ENCODE measurements at places on chromosomes 11 and 22. TPM values are rescaled to one million over a fixed set of nuclear protein-coding genes. Genes with fewer than 3 reads are reported as not detected.

Gene IGLL1
- not detected for total RNA-seq

Gene ELFN2
- total RNA-seq: under 0.01 TPM

Gene NFAM1
- total RNA-seq: not detected

- no peak for DNase-seq
Measured at GRCh38 chr11:48108231-48109045, 108.2 kb upstream of the OR4B1 start.

GRCh38 chr22:49244466-49245420 is 582.9 kb downstream of the BRD1 start:
- no peak for DNase-seq

GRCh38 chr22:46502440-46503175 is 34.8 kb downstream of the CELSR1 start:
- no peak for DNase-seq

DNA sequence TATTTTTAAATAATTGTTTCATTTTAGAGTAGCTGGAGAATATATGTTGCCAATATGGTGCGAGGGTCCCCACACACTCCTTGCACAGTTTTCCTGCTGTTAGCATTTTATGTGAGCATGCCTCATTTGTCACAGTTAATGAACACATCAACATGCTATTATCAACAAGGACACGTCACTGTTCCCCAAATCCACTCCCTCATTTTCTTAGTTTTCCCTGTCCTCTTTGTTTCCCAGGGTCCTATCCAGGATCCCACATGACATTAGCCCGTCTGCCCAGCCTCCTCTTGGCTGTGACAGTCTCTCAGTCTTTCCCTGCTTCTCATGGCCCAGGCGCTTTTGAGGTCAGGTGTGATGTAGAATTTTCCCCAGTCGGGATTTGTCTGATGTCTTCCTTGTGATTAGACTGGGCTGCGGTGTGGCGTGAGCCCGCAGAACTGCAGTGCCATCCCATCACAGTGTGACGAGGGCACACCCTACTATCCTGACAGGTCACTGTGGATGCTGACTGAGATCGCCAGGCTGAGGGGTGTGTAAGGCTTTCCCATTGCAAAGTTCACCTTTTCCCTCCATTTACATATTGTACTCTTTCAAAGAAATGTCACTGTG is 450.6 kb upstream of the B3GAT1 start:
- no peak for DNase-seq

GRCh38 chr11:122234257-122234656 is 118.2 kb upstream of the BLID start:
- no peak for DNase-seq
